ENCODE measurements at places on chromosomes 1 and 21. TPM values are rescaled to one million over a fixed set of nuclear protein-coding genes. Genes with fewer than 3 reads are reported as not detected.

Gene KRTAP11-1
- not detected for total RNA-seq

Gene ARHGAP29
- total RNA-seq: 13.6 TPM

Gene SCMH1
- total RNA-seq: 13.0 TPM

Gene PROX1
- 0.28 TPM for total RNA-seq

Gene CRP
- total RNA-seq: not detected

Gene HAO2
- not detected for total RNA-seq
